Cortex of kidney (tissue), 1 donor: ENCODE measurements at places on chromosomes 4 and X.

DNA sequence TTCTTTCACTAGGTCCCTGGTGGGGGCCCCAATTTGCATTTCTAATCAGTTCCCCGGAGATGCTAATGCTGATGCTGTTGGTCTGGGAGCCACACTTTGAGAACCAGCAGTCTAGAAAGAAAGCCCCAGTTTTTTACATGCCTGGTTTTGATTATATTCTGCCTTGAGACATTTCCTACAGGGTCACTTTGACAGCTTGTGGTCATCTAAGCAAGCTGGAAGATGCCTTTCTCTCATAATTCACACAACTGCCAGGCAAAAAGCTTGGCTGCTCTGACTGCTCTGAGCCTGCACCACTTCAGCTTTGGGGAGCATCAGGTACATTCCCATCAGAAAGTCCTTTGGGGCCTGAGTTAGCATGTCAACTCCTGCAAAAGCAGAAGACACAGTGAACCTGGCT, 5.9 kb upstream of the PLAC1 start:
- DNase-seq, result no peak

DNA sequence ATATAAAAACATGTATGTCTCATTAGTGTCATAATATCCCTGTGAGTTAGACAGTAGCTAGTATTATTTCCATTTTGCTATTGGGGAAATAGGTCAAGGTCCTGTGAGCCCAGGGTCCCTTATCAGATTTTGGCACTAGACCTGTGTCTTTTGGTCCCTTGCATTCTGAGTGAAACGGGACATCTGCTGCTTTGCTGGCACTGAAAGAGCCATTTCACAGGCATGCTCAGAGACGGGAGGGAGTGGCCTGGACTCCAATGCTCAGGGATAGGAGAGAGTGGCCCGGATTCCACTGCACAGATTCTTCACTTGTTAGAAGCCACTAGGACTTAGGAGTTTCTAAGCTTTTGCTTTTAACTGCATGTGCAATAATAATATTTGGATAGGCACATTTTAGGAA, 177.2 kb downstream of the TSPAN5 start:
- DNase-seq, result no peak

DNA sequence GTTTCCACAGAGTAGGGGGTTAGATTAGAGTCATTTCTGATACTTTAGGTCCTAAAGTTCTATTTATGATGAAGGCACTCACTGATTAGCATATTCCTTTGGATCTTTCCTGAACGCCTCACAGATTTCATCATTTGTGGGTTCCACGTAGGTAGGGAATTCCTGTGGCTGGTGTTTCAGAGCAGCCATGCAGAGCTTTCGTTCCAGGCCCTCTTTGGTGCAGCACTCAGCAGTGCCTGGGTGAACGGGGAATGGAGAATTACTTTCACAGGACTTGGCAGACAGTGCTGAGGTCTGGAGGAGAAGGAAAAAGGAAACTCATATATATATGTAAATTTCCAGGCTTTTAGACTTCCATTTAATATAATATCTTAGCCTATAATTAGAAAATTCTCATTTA, 18.5 kb downstream of the GC start:
- no peak for DNase-seq

DNA sequence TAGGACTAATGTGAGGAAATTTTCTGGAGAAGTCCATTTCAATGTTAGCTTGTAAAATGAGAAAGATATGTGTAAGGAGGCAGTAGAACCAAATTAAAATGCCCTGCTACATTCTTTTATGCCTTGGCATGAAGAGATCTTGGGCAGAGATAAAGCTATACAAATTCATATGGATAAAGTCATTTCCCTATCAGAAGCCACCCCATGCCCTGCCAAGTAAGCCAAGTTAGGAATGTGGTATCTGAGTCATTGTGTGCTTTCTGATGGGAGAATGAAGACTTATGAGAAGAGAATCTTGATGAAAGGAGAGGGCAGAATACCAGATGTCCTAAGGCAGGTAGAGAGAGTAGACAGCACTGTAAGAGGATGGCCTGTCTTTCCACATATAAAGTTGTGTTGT, 83.7 kb downstream of the TEX13A start:
- DNase-seq, result no peak

DNA sequence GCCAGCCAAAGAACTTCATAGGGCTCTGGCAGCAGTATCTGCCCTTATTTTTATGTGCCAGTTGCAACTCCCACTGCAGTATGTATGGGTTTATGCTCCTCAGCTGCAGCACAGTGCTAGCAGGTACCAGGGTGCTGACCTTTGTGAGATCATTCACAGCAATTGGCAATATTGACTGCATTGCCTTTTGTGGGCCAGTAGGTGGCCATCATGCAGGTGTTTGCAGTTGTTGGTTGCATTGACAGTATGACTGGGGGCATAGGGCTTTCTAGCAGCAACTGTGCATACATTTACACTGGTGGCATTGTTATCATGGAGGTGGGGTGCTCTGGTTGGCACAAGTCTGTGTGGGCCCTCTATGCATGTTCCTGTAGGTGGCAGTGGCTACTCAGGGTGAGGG, 42.5 kb downstream of the FAAH2 start:
- no peak for DNase-seq

DNA sequence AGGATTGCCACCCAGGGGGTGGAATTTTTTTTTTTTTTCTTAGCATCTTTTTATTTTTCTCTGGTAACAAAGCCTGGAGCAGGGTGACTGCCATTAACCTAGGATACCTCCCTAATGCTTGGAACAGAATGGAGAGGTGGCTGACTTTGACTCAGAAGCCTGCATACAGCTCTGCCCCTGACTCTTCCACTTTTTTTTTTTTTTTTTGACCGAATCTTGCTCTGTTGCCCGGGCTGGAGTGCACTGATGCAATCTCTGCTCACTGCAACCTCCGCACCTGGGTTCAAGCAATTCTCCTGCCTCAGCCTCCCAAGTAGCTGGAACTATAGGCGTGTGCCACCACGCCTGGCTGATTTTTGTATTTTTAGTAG, 341 bp upstream of the SLC2A9 start:
- no peak for DNase-seq

- DNase-seq, result no peak
These were observed 67.2 kb downstream of the ANTXR2 start for GRCh38 chr4:80005863-80006262.
